ENCODE measurements at places on chromosomes 3 and 15.

GRCh38 chr3:112333002-112333380 lies at the start of gene CD200:
TSS of gene CD200 (plus strand) at chr3:112333156. CDS start at chr3:112333213, 57 bp downstream.
- peak; percentile 76 for DNase-seq

DNA sequence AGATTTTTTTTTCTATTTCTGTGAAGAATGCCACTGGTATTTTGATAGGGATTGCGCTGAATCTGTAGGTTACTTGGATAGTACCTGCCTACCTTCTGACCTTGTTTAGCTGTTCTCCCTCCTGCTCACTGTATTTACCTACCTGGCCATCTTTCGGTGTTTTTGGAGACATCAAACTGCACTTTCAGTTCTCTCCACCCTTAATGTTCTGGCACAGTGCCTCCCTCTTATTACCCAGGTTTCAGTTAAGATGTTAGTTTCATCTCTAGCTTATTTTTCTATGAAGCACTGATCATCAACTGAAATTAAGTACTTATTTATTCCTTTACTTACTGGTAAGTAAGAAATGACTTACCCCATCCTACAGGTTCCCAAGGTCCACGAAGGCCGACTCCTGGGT lies 74.4 kb upstream of the KLHL25 start:
- no peak for DNase-seq

GRCh38 chr3:49805897-49806701 lies 3.0 kb downstream of the INKA1 start:
- DNase-seq, result peak; percentile 38

- no peak for DNase-seq
Measured at GRCh38 chr3:183151821-183152351, 10.6 kb downstream of the LAMP3 start.

- no peak for DNase-seq
Measured at GRCh38 chr3:134810052-134810435, 15.0 kb downstream of the EPHB1 start.

GRCh38 chr15:74540161-74540760 lies 759 bp upstream of the ARID3B start:
- peak; percentile 32 for DNase-seq

DNA sequence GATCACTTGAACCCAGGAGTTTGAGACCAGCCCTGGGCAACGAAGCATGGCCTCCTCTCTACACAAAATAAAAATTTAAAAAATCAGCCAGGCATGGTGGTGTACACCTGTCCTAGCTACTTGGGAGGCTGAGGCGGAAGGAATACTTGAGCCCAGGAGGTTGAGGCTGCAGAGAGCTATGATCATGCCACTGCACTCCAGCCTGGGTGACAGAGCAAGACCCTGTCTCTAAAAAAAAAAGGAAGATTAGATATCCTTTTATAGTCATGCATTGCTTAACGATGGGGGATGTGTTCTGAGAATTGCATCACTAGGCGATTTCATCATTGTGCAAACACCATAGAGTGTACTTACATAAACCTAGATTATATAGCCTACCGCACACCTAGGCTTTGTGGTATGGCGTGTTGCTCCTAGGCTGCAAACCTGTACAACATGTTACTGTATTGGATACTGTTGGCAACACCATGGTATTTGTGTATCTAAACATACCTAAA lies 12.6 kb downstream of the ALAS1 start:
- DNase-seq, result peak; percentile 46

- DNase-seq, result no peak
Measured at GRCh38 chr3:109369510-109369909, 32.2 kb upstream of the DPPA4 start.

DNA sequence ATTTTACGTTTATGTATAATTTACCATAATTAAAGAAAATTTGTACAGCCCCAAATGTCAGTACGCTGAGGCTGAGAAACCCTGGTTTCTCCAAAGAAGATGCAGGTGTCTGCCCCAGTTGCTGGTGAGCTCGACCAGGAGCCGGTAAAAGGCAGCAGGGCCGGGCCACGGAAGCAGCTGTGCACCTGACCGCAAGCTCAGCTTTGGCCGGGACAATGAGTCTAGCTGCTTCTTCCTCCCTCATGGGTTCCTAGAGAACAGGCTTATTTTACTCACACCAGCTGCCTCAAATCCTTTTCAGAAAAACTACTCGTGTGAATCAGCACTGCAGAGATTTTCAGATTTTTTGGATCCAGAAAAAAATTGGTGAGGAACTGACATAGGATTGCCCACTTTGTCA lies 18.0 kb upstream of the ZXDC start:
- DNase-seq, result no peak

DNA sequence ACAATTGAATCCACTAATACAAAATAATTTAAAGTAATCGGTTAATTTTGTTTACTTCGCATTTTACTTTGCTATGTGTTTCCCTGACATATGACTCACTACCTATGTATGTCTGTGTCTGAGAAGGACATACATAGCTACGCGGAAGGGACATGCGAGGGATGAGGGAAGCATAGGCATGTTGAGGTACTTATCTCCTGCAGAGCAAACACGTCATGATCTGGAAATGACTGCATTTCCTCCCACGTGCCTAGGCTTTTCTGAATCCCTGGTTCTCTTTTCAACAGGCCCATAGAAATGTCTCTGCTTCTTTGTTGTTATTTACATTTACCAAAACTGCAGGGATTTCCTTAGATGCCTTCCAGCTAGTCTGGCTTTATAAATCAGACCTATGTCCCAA lies 27.5 kb downstream of the ALCAM start:
- no peak for DNase-seq

DNA sequence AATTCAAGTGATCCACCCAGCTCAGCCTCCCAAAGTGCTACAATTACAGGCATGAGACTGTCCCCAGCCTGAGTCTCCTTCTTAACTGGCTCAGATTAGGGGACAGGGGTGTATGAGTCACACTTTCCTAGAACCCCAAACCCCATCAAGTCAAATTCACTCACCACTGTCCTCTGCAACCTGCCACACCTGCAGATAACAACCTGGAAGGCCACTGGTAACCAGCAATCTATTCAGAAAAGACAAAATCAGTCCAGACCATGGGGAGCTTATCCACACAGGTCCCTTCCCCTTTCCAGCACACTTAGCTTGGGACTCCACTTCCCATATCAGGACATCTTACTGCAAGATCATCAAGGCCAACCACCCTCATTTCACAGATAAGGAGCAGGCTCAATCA lies 6.4 kb downstream of the WDR73 start:
- DNase-seq, result no peak

DNA sequence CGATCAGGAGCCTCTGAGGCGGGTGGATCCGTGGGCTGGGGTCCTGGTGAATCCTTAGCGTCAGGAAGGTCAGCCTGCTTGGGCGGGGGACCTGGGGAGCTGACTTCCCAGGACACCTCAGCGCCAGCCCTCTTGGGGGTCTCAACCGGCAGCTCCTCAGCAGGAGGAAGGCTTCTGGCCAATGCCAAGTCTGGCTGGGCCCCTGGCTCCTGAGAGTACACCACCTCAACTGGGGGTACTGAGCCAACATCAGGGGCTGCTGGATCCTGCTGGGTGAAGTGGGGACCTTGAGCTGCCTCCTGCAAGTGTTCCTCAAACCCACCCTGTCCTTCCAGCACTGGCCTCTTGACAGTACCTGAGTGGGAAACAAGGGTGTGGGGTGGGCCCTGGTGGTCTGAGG lies 3.1 kb downstream of the PRRT3 start:
- no peak for DNase-seq

DNA sequence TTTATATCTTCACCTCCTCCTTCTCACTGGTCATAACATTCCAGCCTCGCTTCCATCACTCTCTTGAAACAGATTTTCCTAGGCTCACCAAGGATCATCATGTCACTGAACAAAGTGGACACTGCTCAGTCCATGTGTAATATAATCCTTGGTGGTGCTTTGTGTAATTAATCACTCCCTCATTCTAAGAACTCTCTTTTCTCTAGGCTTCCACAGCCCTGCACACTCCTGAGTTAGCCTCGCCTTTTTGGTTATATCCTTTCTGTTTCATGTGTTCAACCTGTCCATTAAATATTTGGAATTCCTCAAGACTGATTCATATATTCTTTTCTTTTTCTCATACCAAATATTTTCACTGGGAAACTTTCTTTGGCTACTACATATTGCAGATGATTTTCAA lies 440.8 kb downstream of the PYDC2 start:
- no peak for DNase-seq

DNA sequence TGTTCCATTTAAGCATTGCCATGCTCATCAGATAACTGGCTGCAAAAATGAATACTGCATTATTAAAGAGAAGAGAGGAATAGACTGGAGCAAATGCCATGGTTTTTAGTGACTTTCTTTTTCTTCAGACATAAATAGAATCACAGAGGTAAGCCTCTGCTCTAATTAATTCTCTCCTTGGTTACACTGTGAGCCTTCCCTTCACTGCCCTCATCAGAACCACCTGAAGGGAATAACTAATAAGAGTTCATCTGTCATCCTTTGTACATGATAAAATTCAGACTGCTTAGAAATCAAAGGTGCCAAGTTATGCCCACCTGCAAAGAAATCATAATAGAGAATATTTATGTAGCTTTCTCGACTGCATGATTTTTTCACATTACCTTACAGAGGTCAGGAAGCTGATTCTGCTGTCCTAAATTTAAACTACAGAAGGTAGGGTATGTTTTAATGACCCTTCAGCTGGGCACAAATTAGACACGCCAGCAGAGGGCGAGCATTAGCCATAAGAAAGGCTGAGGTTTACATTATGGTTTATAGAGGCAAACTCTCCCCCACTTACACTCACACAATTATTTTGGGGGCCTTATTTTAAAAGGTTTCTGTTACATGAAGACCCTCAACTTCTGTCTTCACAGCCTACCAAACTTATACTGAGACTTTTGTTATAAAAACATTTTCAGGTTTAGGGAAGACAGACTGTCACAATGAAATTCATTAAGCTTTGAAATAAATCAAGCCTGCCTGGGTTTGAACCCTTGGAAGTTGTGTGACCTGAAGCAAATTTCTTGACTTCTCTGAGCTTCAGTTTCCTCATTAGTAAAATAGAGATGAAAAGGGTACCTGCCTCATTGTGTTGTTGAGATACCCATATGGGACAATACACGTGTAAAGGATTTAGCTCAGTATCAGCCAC lies 15.3 kb upstream of the UNC13C start:
- DNase-seq, result peak; percentile 24

GRCh38 chr3:156617781-156618180 lies 56.6 kb upstream of the TIPARP start:
- no peak for DNase-seq

DNA sequence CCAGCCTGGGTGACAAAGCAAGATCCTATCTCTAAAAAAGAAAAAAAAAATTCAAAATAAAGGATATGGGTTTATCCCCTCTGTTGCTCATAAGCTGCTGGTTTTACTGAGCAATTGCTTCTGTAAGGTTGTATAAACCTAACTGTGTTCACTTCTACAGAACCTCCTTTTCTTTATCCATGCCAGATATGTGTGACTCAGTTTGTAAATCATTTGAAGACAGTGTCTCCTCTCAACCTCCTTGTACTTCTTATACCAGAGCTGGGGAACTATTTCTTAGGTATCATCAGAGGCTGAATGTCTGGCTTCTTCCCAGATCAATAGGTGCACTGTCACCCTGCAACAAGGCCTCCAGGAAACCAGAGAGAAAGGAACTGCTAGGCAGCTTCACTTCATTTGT lies 273.8 kb downstream of the CD47 start:
- no peak for DNase-seq

DNA sequence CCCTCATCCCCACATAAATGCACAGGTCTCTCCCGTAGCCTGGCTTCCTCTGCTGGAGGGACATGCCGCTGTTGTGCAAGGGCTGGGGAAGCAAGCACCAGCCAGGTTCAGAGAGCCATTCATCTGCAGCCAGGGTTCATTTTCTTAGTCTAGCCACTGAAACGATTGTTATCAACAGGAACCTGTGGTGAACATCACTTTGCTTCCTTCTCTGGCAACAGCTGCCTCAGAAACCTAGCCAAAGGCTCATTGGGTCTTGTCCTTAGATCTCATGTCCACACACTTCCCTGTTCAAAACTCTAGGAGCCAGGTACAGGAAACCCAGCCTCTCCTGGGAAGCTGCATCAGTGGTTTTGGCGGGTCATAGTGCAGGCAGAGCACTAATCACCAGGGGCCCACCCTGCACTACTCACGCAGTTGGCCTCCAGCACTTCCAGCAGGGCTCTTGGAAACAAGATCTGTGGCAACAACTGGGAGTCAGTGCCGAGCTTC lies 47.0 kb downstream of the OXNAD1 start:
- DNase-seq, result no peak

DNA sequence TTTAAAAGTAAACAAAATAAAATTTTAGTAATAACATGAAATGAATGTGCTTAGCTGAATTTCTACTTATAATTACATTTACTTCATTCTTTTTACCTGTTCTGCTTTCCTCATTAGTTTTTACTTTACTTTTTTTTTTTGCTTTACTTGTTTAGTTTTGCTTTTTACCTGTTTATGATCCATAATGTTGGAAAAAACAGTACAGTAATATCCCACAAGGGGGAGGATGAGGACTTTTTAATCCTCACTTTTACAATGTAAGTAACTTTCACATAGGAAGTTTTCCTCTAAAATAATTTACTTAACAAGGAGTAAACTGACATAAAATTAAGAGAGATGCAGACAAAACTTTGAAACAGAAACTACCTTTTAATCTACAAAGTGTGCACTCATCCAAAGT lies 268.7 kb downstream of the TBC1D5 start:
- DNase-seq, result no peak

DNA sequence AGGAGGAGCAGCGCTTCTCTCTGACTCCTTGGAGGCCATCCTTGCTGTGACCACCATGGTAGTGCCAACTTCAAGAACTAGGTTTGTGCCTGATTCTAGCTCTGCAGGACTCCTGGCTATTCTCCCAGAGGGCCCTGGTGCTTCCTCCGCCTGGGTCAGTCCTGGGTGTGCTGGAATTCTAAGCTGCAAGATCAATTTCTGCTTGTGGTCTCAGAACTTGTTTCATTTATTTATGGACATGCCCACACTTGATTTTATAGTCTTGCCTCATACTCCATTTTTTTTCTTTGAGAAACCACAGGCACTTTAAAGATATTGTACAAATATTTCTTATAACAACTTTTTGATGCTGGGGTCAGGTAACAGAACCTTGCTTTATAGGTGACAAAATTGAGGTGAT lies 87.6 kb downstream of the PDCD6IP start:
- DNase-seq, result no peak

GRCh38 chr3:57397175-57398026 lies 104.9 kb upstream of the ASB14 start:
- DNase-seq, result peak; percentile 57

All from colonic mucosa (tissue), 4 donors.